MCF 10A (cell line): ENCODE measurements at places on chromosomes 13 and 19. TPM values are rescaled to one million over a fixed set of nuclear protein-coding genes. Genes with fewer than 3 reads are reported as not detected.

FBXO27 gene
- 0.28 TPM in 1 of 2 replicates, not detected in the other for total RNA-seq

RFPL4A gene
- total RNA-seq, result not detected in 2 replicates

CKM gene
- total RNA-seq, result not detected in 2 replicates

MEIS3 gene
- total RNA-seq, result 6.6 and 11.2 TPM in 2 replicates

TINCR gene
- 0.20 and 0.21 TPM in 2 replicates for total RNA-seq

DNA sequence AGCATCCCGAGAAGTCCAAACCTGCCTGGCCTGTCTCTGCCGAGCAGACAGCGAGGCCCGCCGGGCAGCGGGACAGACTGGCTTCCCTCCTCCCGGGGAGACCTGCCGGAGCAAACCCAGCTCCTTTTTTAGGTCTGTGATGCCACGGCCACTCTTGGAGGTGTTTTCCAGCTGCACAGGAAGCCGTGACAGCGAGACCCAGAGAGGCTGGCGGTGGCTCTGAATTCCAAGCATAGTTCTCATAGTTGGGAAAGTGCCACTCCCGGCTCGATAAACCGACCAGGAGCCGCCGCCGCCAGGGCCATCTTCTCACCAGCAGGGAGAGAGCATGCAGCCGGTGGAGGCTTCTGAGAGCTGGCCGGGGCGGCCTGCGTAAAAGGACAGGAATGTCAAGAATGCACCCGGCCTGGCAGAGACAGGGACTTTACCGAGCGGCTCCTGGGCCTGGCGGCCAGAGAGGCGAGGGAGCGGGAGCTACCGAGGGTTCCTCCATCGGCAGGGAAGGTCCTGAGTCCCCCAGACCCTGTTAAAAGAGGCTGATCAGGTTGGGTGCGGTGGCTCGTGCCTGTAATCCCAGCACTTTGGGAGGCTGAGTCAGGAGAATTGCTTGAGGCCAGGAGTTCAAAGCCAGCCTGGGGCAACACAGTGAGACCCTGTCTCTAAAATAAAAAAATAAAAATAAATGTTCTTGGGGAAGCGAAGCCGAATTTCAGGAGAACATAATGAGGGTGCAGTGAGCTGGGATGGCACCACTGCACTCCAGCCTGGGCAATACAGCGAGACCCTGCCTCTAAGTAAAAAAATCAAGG, 64.9 kb downstream of the GADD45B start:
- peak; percentile 97 for DNase-seq
- peak overlapping the region; percentile 89 for H3K27ac ChIP-seq
- H3K4me1 ChIP-seq, result peaks cover 21% of the 10 kb centered on the region

DNA sequence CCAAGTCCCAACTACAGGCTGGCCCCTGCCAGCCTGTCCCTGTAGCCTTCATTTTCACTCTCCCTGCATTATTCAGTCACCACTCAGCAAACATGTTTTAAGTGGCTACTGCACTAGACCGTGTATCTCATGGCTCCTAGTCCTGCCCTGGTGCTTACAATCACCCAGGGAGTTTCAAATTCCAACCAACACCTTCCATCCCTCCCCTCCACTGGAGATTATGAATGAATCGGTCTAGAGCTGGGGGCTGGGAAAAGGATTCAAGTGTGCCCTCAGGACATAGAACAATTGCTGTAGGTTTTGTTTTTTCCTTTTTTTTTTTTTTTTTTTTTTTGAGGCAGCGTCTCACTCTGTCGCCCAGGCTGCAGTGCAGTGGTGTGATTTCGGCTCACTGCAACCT, 15.0 kb upstream of the TNFAIP8L1 start:
- no peak overlapping the region for H3K27ac ChIP-seq
- H3K4me3 ChIP-seq, result no peak overlapping the region
- no peak for DNase-seq
- H3K36me3 ChIP-seq, result no peaks in the 10 kb centered on the region

GRCh38 chr19:17743874-17744580, 7.2 kb upstream of the FCHO1 start:
- no peak overlapping the region for H3K27ac ChIP-seq
- H3K27me3 ChIP-seq, result no peaks in the 10 kb centered on the region
- no peak for DNase-seq
- H3K36me3 ChIP-seq, result no peaks in the 10 kb centered on the region

GRCh38 chr19:39199025-39199424, 2.3 kb downstream of the NCCRP1 start:
- H3K36me3 ChIP-seq, result peaks cover 1% of the 10 kb centered on the region
- H3K27ac ChIP-seq, result no peak overlapping the region
- H3K4me3 ChIP-seq, result no peak overlapping the region
- H3K27me3 ChIP-seq, result peaks cover 62% of the 10 kb centered on the region
- H3K4me1 ChIP-seq, result peaks cover 17% of the 10 kb centered on the region

DNA sequence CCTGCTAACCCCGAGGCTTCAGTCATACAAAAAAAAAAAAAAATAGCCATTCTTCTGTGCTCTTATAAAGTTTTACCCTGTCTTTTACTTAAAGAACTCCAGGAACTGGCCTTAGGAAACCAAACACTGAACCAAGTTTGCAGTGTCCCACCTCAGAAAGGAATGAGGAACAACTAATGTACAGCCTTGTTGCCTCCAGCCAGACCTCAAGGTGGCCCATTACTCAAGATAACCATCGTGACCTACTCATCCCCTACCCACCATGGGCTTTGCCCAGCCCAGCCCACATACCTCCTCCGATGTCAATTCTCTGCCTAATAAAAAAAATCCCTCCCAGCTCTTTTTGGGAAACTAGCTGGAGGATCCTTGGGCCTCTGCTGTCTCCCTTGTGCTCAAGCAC, 133.2 kb downstream of the STARD13 start:
- H3K27ac ChIP-seq, result peak overlapping the region; percentile 28
- H3K36me3 ChIP-seq, result peaks cover 28% of the 10 kb centered on the region
- H3K4me3 ChIP-seq, result no peak overlapping the region
- no peak for DNase-seq

- H3K4me1 ChIP-seq, result peaks cover 17% of the 10 kb centered on the region
- H3K4me3 ChIP-seq, result peak overlapping the region; percentile 57
- no peaks in the 10 kb centered on the region for H3K36me3 ChIP-seq
- H3K27me3 ChIP-seq, result no peaks in the 10 kb centered on the region
- H3K27ac ChIP-seq, result no peak overlapping the region
These were observed 195.6 kb downstream of the GGACT start for GRCh38 chr13:100392709-100393630.

- peaks cover 7% of the 10 kb centered on the region for H3K4me1 ChIP-seq
- H3K36me3 ChIP-seq, result no peaks in the 10 kb centered on the region
- no peaks in the 10 kb centered on the region for H3K27me3 ChIP-seq
- no peak overlapping the region for H3K27ac ChIP-seq
- DNase-seq, result peak; percentile 58
These were observed 1.6 kb downstream of the REEP6 start for GRCh38 chr19:1492474-1493006.

GRCh38 chr13:77544355-77544754, 8.8 kb downstream of the SCEL start:
- H3K36me3 ChIP-seq, result no peaks in the 10 kb centered on the region
- H3K4me3 ChIP-seq, result no peak overlapping the region
- no peak overlapping the region for H3K27ac ChIP-seq

GRCh38 chr19:10748195-10748926, 30.5 kb downstream of the DNM2 start:
- H3K36me3 ChIP-seq, result no peaks in the 10 kb centered on the region
- H3K27ac ChIP-seq, result peak overlapping the region; percentile 88
- peaks cover 37% of the 10 kb centered on the region for H3K4me1 ChIP-seq
- H3K4me3 ChIP-seq, result no peak overlapping the region
- H3K27me3 ChIP-seq, result no peaks in the 10 kb centered on the region
- no peak for DNase-seq

DNA sequence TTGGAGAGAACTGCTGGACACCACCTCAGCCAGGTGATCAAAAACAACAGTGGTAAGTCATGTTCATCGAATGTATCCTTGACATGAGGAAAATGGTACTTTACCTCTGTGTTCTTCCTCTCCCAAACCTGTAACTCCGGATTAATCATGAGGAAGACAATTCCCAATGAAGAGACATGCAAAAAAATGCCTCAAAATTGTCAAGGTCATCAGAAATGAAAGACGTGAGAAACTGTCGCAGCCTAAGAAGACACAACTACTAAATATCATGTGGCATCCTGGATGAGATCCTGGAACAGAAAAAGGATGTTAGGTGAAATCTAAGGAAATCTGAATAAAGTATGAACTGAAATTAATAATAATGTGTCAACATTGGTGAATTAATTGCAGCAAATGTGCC, 178.4 kb downstream of the LACC1 start:
- H3K27ac ChIP-seq, result no peak overlapping the region
- no peak for DNase-seq
- H3K27me3 ChIP-seq, result no peaks in the 10 kb centered on the region
- H3K4me3 ChIP-seq, result no peak overlapping the region
- no peaks in the 10 kb centered on the region for H3K36me3 ChIP-seq
